ENCODE measurements at places on chromosomes 12 and 14.

DNA sequence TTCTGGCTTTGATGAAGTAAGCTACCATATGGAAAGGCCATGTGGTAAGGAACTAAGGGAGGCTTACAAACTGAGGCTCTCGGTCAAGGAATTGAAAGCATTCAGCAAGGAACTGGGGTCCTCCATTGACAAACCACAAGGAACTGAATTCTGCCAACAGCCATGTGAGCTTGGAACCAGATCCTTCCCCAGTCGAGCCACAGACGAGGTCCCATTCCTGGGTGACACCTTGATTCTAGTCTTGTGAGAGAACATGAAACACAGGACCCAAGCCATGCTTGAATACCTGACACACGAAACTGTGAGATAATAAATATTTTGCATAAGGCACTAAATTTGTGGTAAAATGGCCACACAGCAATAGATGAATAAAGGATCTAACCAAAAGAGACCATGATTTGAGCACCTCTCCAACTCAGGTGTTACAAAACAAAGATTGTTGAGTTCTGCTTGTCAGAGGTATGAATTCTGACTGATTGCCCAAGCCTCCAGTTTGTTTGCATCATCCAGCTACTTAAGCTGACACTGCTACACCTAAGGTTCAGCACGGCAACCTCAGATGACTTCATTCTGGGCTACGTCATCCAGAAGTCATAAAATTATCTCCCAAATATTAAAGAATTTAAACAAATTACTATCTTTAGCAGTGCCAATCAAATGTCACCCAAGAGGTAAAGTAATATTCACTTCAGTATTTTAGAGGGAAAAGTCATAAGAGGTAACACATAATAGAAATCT, 59.4 kb downstream of the GARIN6 start:
- DNase-seq = no peak

- no peak for DNase-seq
Observed at GRCh38 chr14:104081951-104082464, 3.5 kb upstream of the ASPG start.

DNA sequence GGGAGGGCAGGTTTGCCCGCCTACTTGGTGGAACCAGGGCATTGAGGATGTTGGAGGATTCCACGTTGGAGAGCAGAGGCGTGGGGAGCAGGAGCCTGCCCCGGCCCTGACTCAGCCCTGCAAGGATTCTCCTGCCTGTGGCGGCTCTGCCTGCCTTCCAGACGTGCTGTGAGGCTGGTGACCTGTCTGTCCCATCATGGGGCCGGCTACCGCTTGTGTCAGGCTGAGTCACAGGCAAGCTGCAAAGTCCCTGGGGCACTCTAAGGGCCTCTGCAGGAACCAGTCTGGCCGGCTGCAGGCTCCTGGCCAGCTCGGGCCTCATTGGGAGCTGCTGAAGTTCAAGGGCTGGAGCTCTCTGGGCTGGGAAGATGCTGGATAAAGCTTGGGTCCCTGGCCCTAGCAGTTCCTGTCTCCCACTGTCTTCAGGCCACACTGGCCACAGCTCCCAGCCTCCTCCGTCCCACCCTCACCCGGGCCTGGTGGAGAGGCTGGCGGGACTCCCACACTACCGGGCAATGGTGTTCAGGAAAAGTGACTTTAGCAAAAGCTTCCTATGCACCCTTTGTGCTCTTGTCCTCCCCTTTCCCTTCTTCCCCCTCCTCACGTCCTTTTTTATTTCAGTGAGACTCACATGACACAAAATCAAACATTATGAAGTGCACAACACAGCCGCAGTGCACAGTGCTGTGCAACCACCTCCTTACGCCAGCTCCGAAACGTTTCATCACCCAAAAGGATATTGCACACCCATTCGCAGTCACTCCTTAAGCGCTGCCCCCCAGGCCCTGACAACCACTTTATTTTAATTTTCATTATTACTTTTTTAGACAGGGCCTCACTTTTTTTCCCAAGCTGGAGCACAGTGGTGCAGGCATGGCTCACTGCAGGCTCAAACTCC, 22.0 kb upstream of the ULK1 start:
- DNase-seq = no peak

- DNase-seq = no peak
Observed at GRCh38 chr12:65472079-65472478, 193.6 kb downstream of the MSRB3 start.

DNA sequence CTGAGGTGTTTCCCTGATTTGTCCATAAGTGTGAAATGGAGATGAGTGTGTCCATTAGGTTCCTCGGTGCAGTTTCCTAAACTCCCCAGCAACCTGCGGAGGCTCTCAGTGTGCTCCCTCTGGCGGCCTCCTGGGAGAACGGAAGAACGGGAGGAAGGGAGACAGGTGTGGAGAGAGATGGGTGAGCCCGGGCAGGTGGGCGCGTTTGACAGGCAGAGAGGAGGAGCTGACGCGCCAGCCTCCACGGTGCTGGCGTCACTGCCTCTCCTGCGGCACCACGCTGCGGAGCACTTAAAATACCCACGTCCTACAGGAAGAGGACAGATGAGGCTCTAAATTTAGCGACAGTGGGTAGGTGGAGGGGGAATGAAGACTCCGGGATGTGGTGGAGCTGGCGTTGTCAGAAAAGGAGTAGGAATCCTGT, 26.8 kb upstream of the PEX5 start:
- no peak for DNase-seq

GRCh38 chr14:78142998-78143397, 27.2 kb upstream of the NRXN3 start:
- DNase-seq = no peak

DNA sequence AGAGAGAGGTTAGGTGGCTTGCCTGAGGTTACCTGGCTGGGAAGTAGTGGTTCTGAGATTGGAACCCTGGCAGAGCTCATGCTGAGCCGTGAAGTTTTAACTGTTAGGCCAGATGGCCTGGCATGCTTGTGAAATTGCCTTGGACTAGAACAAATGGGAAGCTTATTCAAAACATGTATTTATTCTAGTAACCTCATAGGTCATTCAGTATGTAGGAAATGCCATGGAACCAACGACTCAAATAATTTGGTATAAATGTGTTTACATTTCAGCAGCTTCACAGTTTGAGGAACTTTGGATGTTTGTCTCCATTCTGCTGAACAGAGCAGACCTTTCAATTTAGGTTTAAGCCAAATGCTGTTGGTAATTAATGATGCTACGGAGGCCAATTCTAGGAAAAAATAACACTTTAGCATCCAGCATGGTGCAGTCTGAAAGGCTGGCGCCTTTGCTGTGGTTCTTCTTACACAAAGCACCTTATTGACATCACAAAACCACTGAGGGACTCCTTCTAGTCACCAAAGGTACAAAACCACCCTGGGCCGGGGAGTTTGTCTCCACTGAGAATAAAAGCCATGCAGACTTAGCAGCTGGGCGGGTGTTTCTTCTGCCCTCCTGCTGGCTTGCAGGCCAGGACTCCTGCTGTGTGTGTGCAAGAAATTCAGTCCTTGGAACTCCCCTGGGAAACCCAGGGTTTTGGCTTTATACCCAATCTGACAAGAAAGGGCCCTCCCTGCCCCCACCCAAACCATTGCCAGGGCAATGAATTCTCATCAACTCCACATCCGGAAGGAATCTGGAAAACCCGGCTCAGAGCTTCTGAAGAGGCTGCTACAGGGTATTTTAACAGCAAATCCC, 64.2 kb downstream of the ELK3 start:
- DNase-seq = no peak

DNA sequence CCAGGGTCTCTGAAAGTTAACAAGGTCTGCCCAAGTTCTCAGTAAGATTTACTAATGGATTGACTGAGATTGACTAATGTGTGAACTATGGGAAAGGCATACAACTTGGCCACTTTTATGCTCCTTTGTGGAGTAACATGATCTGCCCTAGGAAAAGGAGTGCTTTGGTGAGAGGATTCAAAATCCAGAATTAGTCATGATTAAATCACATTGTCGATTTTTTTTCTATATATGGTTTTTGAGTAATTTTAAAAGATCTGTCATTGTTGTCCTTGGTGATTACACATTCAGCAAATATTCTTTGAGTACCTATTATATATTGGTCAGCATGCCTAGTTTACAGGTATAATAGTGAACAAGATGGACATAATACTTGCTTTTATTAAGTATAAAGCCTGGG, 147.7 kb upstream of the SYT10 start:
- DNase-seq = no peak

GRCh38 chr14:60775296-60775695, 40.7 kb downstream of the MNAT1 start:
- DNase-seq = no peak

DNA sequence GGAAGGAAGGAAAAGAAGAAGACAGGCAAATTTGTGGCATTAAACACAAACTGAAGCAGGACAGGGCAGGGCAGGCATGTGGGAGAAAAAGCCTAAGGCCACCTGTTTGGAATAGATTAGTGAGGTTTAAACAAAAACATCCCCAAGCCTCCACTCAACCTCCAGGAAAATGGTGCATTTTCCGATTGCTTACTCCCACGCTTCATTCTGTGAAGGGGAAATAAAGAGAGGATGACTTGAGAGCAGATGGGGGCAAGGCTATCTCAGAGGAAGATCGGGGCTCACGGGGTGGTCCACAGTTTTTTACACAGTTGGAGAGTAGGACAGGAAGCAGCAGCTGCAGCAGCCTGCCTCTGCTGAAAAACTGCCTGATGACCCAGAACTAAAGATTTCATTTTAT, 250.9 kb downstream of the DUSP6 start:
- DNase-seq = no peak

DNA sequence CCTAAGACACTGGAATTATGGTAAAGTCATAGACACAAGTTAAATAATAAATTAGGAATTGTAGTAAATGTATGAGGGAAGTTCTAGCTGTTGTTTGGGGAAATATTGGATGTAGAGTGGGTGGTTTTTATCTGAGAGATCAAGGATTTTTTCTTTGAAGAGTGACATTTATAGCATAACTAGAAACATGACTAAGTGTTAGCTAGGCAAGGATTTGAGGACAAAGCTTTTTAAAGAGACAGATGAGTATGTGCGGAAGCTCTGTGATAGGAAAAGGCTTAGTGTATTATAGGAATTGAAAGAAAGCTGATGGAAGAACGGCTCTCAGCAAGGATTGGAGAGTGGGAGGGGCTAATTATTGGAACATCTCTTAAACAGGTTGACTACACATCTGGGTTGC, 24.5 kb downstream of the PDZRN4 start:
- DNase-seq = no peak

DNA sequence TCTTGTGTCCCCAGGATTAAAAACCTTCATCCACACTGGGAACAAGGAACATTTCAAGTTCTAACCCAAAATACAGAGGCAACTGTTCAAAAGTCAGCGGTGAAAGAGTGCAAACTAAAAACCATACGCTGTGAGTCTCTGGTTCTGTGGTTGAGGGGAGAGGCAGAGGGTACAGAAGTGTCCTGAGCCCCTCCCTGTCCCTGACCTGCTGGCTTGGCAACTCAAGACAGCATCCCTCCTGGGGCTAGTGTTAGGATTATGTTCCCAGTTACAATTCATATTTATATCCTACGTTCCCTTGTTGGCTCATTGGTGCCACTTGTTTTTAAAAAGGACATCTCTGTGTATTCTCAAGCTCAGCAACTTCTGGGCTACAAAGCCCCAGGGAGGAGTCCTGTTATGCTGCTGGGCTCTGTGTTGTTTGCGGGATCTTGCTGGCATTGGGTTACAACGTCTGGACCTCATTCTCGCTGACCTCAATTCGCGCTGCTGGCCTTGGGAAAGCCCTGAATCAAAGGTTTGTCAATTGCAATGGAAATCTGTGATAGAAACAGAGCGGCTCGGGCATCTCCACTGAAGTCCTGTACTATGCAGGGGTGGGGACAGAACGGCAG, 420.8 kb downstream of the FUT8 start:
- DNase-seq = no peak
